ENCODE measurements at places on chromosomes 6 and 20.

GRCh38 chr20:20780127-20780824, 67.8 kb upstream of the RALGAPA2 start:
- no peak for DNase-seq

- DNase-seq = no peak
Measured at GRCh38 chr6:127207591-127208120, 59.0 kb upstream of the RNF146 start.

DNA sequence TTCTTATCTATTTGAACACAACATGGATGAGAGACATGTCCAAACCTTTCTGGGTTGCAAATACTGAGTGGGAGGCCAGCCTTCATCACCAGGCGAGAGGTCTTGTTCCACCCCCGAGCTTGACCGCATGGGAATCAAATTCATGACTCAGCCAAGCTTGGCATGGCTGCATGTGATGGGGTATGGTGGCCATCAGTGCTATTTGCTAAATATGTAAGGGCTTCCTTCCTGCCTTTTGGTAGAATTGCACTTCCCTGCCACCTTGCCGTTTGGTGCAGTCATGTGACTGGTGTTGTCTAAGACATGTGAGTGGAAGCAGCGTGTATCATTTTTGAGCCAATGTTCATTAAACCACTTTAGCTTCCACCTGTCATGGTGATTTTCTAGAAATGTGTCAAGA, 508.9 kb upstream of the SULF2 start:
- DNase-seq = no peak

- DNase-seq = no peak
Measured at GRCh38 chr6:16999491-17000436, 102.1 kb upstream of the STMND1 start.

DNA sequence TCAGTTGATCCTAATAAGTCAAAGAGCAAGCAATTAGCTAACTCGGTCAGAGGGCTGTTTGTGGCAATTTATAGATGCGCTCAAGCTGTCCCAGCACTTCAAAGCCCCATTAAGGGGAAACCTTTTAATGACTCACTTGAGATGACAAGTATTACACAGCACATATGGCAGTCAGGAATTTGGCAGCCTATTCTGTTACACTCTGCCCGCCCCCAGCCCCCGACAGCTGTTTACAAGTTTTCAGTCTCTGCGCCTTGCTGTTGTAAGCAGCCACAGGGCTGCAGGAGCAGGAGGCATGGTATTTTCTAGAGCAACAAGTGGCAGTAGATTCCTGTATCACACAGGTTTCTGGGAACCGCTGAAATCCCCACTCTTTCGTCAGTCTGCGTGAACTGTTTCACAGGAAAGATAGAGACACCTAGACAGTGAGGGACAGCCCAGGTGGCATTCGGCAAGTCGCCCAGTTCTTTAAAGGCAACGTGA, 263.0 kb downstream of the FOXC1 start:
- no peak for DNase-seq

- no peak for DNase-seq
Measured at GRCh38 chr20:51359947-51360346, 182.6 kb downstream of the NFATC2 start.

GRCh38 chr20:13461849-13462458, 176.8 kb downstream of the TASP1 start:
- DNase-seq = no peak

DNA sequence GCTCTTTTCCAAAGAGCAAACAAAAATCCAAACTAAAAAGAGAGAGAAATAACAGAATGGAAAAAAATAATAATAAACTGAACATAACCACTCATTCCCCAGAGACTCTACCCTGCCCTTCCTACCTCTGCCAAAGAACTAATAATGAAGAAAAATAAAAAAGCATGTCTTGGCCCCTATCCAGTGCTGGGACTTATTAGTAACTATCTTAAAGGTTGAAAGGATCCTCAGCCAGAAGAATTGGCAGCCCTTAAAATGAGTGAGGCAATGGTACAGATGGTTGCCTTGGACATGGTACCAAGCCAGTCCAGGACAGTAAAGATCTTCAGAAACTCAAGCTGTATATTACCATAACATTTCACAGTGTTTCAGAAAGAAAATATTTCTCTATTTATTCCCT, 279.3 kb downstream of the HACE1 start:
- DNase-seq = no peak

- no peak for DNase-seq
Measured at GRCh38 chr6:72636786-72637185, 14.9 kb downstream of the KCNQ5 start.
